Upper lobe of left lung (tissue), 6 donors: ENCODE measurements at places on chromosomes 7 and 10. TPM values are rescaled to one million over a fixed set of nuclear protein-coding genes. Genes with fewer than 3 reads are reported as not detected.

DNA sequence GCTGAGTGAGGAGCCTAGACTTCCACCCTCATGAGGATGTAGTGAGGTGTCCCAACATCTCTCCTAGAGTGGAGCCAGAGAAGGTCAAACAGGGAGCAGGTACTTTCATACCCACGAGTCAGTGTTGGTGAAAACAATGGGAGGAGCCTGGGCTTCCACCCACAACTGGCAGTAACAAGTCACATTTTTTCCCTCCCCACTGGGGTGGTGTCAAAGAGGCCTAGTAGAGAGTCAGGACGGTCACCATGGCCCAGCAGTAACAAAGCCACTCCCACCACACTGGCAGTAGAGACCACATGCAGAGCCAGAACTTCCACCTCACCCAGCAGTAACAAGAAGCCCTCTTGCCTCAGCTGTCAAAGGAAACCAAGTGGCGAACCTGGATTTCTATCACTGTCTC lies 280.2 kb upstream of the IMMP2L start:
- DNase-seq, result no peak
- H3K4me3 ChIP-seq, result no peak overlapping the region
- no peaks in the 10 kb centered on the region for H3K4me1 ChIP-seq
- peaks cover 19% of the 10 kb centered on the region for H3K36me3 ChIP-seq
- H3K27ac ChIP-seq, result no peak overlapping the region

DNA sequence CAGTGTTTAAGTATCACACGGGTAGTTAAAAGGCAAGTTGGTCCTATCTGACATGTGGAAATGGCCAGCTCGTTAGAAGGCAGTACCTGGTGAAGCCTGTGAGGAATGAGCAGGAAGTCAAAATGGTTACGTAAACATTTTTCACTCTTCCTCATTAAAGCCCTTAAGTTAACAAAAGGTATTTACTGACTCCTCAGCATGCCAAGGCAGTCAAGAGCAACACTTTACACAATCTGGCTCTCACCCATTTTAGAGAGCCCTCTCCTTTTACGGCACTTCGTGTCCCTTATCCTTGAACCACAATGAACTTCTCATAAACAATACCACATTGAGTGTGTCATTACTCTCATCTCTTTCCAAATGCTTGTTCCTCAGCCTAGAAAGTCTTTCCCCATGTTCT lies 11.0 kb upstream of the RSBN1L start:
- no peaks in the 10 kb centered on the region for H3K27me3 ChIP-seq
- peak overlapping the region; percentile 79 for H3K27ac ChIP-seq
- peaks cover 32% of the 10 kb centered on the region for H3K4me1 ChIP-seq
- no peak overlapping the region for H3K4me3 ChIP-seq
- peak; percentile 69 for DNase-seq

GRCh38 chr10:10803278-10803677 lies 214.4 kb upstream of the CELF2 start:
- no peak overlapping the region for H3K4me3 ChIP-seq
- no peaks in the 10 kb centered on the region for H3K36me3 ChIP-seq
- no peaks in the 10 kb centered on the region for H3K27me3 ChIP-seq

GRCh38 chr7:22413211-22413610 lies 56.3 kb upstream of the RAPGEF5 start:
- no peak for DNase-seq
- no peaks in the 10 kb centered on the region for H3K36me3 ChIP-seq
- H3K27me3 ChIP-seq, result no peaks in the 10 kb centered on the region
- no peak overlapping the region for H3K4me3 ChIP-seq
- H3K27ac ChIP-seq, result no peak overlapping the region

GRCh38 chr7:133863362-133864061 lies 263.6 kb upstream of the LRGUK start:
- no peak overlapping the region for H3K27ac ChIP-seq
- no peaks in the 10 kb centered on the region for H3K27me3 ChIP-seq
- H3K36me3 ChIP-seq, result no peaks in the 10 kb centered on the region
- H3K4me1 ChIP-seq, result no peaks in the 10 kb centered on the region
- DNase-seq, result no peak

GRCh38 chr10:79926037-79926436 lies 22.9 kb downstream of the SFTPD start:
- H3K4me1 ChIP-seq, result peaks cover 3% of the 10 kb centered on the region
- no peak overlapping the region for H3K4me3 ChIP-seq
- peak overlapping the region; percentile 74 for H3K27ac ChIP-seq
- H3K27me3 ChIP-seq, result no peaks in the 10 kb centered on the region
- no peak for DNase-seq
- peaks cover 6% of the 10 kb centered on the region for H3K36me3 ChIP-seq

- H3K36me3 ChIP-seq, result no peaks in the 10 kb centered on the region
- no peak overlapping the region for H3K4me3 ChIP-seq
- H3K27me3 ChIP-seq, result no peaks in the 10 kb centered on the region
- H3K4me1 ChIP-seq, result no peaks in the 10 kb centered on the region
These were observed 470.1 kb upstream of the TEX47 start for GRCh38 chr7:89265631-89266030.

DNA sequence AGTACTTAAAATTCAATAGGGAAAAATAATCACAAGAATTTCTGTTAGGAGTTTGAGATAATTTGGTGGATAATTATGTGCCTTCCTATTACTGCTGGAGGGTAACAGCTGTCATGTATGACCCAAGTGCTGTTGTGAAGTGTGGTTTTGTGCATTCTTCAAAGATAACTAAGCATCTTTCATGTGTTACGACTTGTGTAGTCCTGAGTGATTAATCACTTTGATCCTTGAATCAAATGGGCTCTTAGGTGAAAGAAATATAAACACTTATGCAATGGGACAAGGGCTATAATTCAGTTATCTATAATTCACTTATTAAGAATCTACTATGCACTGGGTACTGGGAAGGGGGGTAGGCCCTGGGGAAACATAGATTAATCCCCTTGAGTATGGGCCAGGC lies 89.0 kb downstream of the CH25H start:
- H3K27me3 ChIP-seq, result no peaks in the 10 kb centered on the region
- DNase-seq, result no peak
- no peak overlapping the region for H3K27ac ChIP-seq

- no peaks in the 10 kb centered on the region for H3K36me3 ChIP-seq
- H3K27ac ChIP-seq, result no peak overlapping the region
- H3K4me3 ChIP-seq, result no peak overlapping the region
These were observed 60.7 kb upstream of the AGK start for GRCh38 chr7:141490474-141490873.

- no peak overlapping the region for H3K27ac ChIP-seq
- no peak overlapping the region for H3K4me3 ChIP-seq
- no peaks in the 10 kb centered on the region for H3K27me3 ChIP-seq
- DNase-seq, result no peak
- H3K4me1 ChIP-seq, result peaks cover 16% of the 10 kb centered on the region
These were observed 35.9 kb upstream of the PDCD4 start for GRCh38 chr10:110835841-110836240.

- H3K4me3 ChIP-seq, result no peak overlapping the region
- H3K27ac ChIP-seq, result no peak overlapping the region
- no peaks in the 10 kb centered on the region for H3K36me3 ChIP-seq
These were observed 33.2 kb upstream of the NAMPT start for GRCh38 chr7:106317971-106318370.

- H3K36me3 ChIP-seq, result no peaks in the 10 kb centered on the region
- H3K4me1 ChIP-seq, result no peaks in the 10 kb centered on the region
- no peak overlapping the region for H3K27ac ChIP-seq
- DNase-seq, result no peak
- H3K4me3 ChIP-seq, result no peak overlapping the region
These were observed 198.6 kb upstream of the LYZL2 start for GRCh38 chr10:30828164-30828563.

- no peak for DNase-seq
- no peaks in the 10 kb centered on the region for H3K27me3 ChIP-seq
- H3K4me3 ChIP-seq, result no peak overlapping the region
- H3K27ac ChIP-seq, result no peak overlapping the region
- no peaks in the 10 kb centered on the region for H3K4me1 ChIP-seq
- H3K36me3 ChIP-seq, result peaks cover 17% of the 10 kb centered on the region
These were observed 48.9 kb downstream of the VOPP1 start for GRCh38 chr7:55523366-55523765.

DNA sequence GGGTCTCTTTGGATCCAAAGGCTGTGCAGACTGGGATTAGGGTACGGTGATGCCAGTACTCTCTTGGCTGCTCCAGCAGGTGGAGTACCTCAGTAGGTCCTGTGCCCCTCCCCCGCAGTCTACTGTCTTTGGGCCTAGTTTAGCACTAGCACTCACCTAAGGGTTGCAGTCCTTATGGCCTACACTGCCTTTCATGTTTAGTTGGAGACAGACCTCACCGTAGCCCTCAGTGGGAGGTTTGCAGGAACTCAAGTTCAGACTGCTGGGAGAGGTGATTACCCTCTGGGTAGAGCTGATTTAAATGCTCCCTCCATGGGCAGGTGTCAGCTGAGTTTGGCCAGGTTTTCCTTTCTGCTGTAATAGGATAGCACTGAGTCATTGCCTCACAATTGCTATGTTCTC lies 210.8 kb upstream of the TMEM196 start:
- H3K4me1 ChIP-seq, result no peaks in the 10 kb centered on the region
- DNase-seq, result no peak
- no peaks in the 10 kb centered on the region for H3K27me3 ChIP-seq

DNA sequence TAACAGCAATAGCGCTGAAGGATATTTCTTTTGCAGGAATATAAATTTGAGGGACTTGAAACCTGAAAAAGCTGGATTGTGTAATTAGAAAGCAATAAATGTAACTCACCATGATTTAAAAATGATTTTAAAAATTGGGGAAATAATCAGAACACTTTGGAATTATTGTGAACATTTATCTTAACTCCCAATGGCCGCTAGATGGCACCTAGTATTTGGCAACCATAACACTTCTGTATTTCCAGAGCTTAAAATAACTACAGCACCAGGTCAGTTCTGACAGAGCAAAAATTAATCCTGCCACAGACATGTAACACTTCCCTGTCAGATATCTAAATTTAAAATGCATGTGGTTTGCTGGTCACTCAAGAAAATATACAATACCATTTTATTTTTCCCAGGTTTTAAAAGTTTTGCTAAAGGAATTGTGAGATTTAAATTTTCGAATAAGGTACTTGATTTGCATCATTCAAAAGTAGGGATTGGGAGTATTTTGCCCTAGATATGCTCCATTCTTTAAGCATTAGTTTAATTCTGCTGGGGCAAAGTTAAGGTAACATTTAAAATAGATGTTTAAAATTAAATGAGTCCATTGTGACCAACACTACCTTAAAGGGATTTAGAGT lies 144.5 kb downstream of the PPP1R3A start:
- no peaks in the 10 kb centered on the region for H3K36me3 ChIP-seq
- H3K27me3 ChIP-seq, result no peaks in the 10 kb centered on the region
- no peak overlapping the region for H3K4me3 ChIP-seq

DNA sequence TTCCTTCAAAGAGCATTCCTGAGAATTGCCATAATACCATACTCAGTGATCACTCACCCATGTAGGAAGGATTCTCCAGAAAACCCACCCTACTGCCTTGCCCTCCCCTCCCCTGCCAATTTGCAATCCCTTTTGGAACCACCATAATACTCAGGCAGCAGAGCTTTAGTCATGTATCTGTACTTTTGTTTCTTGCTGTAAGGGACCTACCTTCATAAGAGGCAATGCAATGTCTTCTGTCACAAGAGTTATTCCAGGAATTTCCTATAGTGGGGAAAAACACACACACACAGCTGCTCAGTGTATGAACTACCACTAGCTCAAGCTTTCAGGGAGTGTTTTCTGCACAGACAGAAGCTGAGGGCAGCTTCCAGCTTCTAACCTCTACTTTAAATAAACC lies 67.0 kb downstream of the GSAP start:
- no peak overlapping the region for H3K27ac ChIP-seq
- H3K4me3 ChIP-seq, result no peak overlapping the region
- no peak for DNase-seq
- no peaks in the 10 kb centered on the region for H3K27me3 ChIP-seq
- no peaks in the 10 kb centered on the region for H3K36me3 ChIP-seq
- H3K4me1 ChIP-seq, result peaks cover 17% of the 10 kb centered on the region

DNA sequence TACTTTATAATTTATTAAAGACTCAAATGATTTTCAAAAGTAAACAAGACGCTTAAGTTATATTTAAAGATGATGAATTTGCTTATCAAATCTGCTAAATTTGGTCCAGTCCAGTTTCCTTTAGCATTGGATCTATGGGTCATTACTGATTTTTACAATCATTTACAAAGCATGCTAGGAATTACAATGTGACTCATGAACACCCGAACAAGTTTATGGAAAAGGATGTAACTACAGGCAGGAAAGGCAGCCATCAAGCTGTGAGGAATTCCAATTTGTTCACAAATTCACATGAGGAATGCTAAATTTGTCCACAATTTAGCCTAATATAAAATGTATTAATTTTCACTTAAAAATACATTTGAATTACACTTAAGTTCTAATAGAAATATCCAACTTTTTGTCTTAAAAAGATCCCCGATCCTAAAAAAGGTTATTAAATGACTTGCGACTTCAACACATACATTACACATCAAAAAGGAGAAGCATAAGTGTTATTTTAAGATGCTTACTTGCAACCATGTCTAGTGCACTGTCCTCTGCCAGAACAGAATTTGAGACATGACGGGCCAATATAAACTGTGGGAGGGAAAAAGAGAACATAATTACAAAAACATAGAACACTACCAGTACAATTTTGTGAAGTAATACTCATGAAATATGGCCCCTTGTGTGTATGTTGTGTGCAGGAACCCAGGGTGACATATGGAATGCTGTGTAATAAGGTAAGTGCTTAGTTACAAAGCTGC lies 194.2 kb upstream of the SLC26A5 start:
- H3K27me3 ChIP-seq, result no peaks in the 10 kb centered on the region
- no peak overlapping the region for H3K27ac ChIP-seq
- no peaks in the 10 kb centered on the region for H3K36me3 ChIP-seq
- DNase-seq, result no peak

The PLPP4 gene
- not detected for total RNA-seq

The ENTPD1 gene
- total RNA-seq, result 38.8 TPM

The LRRN3 gene
- 1.5 TPM for total RNA-seq

The CNTNAP2 gene
- total RNA-seq, result 0.44 TPM

The DHX32 gene
- total RNA-seq, result 25.1 TPM

The BAIAP2L1 gene
- 22.3 TPM for total RNA-seq

The NUTM2A gene
- total RNA-seq, result 2.9 TPM

The SPDYE6 gene
- not detected for total RNA-seq

The RALA gene
- 34.5 TPM for total RNA-seq

The NKX2-3 gene
- total RNA-seq, result not detected

The ZMIZ1 gene
- total RNA-seq, result 51.0 TPM
